Epithelial cell of proximal tubule (primary cell): ENCODE measurements at places on chromosomes 11 and 22. TPM values are rescaled to one million over a fixed set of nuclear protein-coding genes. Genes with fewer than 3 reads are reported as not detected.

DNA sequence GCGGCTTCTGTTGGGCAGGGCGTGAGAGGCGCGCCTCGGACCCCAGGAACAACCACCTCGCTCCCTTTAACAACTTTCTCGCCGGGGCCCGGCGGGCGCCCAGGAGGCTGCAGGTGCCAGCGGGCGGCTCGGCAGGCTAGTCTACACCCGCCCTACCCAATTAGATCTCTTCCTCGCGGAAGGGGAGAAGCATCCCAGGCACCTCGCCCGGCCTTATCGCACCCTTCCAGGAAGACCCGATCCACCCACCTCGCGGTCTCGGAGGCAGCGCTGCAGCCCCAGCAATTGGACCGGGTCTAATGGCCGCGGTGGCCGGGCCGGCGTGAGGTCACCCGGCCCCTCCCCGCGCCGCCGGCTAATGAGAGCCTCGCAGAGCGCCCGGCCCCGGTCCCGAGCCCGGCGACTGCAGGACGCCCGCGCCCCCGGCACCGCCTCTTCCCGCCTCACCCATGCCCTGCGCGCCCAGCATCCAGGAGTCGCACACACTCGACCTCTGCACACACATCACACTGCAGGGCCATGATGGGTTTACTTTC is at the start of gene PLAAT3:
TSS of gene PLAAT3 (minus strand) at position 298 of the 536 bp plus-strand sequence. CDS start 419 bp downstream, outside the sequence.
- no peak for DNase-seq

DNA sequence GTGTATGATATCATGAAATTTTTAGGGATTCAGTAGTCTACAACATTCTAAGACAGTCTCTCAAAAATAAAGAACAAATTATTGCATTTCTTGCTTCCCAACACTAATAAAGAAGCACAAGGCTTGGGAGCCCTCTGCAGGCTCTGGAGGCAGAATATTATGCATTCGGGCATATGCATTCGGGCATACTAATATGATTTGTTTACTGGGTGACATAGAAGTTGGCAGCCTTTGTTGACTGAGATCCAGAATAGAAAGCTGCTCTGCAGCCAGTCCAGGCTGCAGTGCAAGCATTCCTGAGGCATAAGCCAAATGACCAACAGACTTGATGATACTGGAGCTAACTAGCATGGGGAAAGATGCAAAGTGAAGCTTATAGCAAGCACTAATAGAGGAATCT is 945.5 kb downstream of the OPCML start:
- no peak for DNase-seq

- DNase-seq: no peak
Observed at GRCh38 chr22:18095101-18095805, 15.4 kb upstream of the TUBA8 start.

GRCh38 chr11:2847561-2847960 is 38.0 kb downstream of the CDKN1C start:
- no peak for DNase-seq

GRCh38 chr11:115464269-115464668 is 39.9 kb downstream of the CADM1 start:
- DNase-seq: no peak

DNA sequence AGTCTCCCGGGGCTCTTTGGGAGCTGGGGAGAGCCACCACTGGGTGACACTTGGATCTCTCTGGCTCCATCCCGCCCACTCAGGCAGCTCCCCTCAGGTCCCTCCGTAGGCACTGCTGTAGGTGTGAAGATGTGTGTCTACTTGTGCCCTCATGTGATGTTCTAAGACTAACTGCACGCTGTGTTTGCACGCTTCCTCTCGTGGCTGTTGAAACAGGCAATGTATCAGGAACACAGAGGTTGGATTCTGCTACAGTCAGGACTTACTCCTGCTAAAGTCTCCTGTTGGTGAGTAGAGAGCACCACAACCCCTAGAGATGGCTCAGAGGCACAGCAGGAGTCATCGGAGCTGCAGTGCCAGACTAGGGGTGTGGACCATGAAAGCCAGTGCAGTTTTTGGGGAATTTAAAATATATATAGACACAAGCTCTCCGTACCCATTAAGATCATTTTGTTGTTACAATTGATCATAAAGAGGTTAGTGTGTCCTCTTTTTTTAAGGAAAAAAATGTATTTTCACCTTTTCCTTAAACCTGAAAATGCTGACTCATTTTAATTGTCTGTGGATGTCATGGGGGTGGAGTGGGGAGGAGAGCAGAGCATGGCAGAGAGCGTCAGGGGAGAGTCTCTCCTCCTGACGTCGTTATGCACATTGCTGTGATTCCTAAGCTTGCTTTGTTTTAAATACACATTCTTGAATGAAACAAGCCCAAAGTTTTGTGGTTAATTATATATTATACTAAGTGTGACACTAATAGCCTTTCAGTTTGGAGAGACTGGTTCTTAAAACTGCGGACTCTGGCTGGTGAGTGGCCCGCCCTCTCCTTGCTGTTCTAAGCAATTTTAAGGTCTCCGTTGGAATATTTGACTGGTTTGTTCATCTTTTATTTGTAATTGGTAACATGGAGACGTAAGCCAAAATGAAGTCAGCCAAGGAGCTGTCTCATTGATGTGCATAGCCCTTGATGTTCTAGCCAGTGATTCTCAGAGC is 16.2 kb upstream of the CTTN start:
- DNase-seq: no peak

- DNase-seq: no peak
Observed at GRCh38 chr11:126797457-126798169, 203.0 kb downstream of the KIRREL3 start.

NNMT gene
- 875 and 1,529 TPM in 2 replicates for total RNA-seq

SLC25A18 gene
- total RNA-seq: not detected in 2 replicates

JAML gene
- not detected in 2 replicates for total RNA-seq

FAM111B gene
- total RNA-seq: 16.5 and 17.4 TPM in 2 replicates

GLB1L2 gene
- total RNA-seq: 6.8 and 14.7 TPM in 2 replicates

RAC2 gene
- 51.9 and 58.2 TPM in 2 replicates for total RNA-seq

TTLL1 gene
- 5.9 and 8.9 TPM in 2 replicates for total RNA-seq

CDK2AP2 gene
- 129 and 165 TPM in 2 replicates for total RNA-seq

MFNG gene
- 0.07 TPM in 1 of 2 replicates, not detected in the other for total RNA-seq

OR51B2 gene
- total RNA-seq: not detected in 2 replicates
